Common myeloid progenitor, CD34-positive (primary cell): ENCODE measurements at places on chromosomes 1 and 21.
A peak's percentile ranks its signal among the peaks of the same experiment; 100 is the strongest.

- no peak for DNase-seq
Measured at GRCh38 chr1:56074007-56074651, 505.2 kb downstream of the PLPP3 start.

DNA sequence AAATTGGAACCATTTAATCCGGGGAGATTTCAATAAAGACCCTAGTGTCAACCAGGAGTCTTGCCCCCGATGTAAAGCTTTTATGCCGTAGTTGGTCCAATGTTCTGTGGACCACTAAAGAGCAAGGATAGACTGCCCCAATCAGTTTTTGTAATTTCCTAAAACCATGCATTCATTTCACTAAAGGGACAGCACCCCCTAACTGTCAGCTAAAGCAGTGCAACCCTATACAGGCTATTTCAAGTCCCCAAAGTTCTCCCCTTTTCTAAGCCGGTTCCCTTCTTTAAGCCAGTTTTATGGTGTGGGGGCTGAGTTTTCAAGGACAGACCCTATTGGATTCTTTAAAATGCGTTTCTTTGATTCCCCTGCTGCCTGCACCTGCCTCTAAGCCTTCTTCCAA lies 12.7 kb upstream of the PDPN start:
- DNase-seq: peak; percentile 20

GRCh38 chr1:78331799-78332198 lies 159.0 kb upstream of the PTGFR start:
- no peak for DNase-seq

- no peak for DNase-seq
Measured at GRCh38 chr21:35674895-35675470, 385.3 kb downstream of the SETD4 start.

DNA sequence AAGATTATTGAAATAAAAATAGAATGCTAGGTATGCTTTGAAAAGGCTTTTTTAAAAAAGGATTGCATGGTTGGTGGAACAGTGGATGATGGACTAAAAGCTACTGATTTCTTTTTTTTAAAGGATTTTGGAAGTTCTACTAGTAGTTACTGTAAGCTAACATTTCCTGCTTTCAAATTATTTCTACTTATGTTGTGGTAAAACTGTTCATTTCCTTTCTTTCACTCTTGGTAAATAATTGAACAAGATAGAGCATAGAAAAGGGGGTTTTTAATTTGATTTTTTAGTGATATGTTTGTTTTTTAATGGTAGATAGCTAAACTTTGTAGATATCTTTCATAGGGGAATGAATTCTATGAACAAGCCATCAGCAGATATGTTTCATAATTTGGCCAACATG lies 104.4 kb downstream of the OLFML2B start:
- DNase-seq: no peak

GRCh38 chr1:157025385-157025784 lies 20.2 kb downstream of the ARHGEF11 start:
- no peak for DNase-seq

DNA sequence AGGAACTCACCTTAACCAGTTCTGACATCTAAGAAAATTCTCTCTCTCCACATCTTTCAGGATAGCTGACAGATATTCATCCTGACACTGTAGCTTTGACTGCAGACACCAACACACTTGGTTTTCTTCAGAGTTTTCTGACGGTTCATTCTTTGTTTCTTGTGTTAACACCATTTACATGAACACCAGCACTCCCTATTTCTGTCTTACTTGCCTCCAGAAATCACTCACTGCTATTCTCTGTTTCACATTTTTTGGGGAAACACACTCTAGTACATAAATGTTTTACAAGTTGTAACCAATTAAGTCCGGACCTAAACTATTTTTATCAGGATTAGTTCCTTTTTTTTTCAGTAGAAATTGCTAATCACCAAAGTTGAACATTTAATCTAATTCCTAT lies 15.4 kb downstream of the FLVCR1 start:
- no peak for DNase-seq

GRCh38 chr1:84985365-84985764 lies 11.5 kb downstream of the MCOLN2 start:
- DNase-seq: no peak
